Right cardiac atrium (tissue), 5 donors: ENCODE measurements at places on chromosomes 3 and 15.

- no peak for DNase-seq
These were observed 452.6 kb downstream of the ZPLD1 start for GRCh38 chr3:102887431-102887830.

DNA sequence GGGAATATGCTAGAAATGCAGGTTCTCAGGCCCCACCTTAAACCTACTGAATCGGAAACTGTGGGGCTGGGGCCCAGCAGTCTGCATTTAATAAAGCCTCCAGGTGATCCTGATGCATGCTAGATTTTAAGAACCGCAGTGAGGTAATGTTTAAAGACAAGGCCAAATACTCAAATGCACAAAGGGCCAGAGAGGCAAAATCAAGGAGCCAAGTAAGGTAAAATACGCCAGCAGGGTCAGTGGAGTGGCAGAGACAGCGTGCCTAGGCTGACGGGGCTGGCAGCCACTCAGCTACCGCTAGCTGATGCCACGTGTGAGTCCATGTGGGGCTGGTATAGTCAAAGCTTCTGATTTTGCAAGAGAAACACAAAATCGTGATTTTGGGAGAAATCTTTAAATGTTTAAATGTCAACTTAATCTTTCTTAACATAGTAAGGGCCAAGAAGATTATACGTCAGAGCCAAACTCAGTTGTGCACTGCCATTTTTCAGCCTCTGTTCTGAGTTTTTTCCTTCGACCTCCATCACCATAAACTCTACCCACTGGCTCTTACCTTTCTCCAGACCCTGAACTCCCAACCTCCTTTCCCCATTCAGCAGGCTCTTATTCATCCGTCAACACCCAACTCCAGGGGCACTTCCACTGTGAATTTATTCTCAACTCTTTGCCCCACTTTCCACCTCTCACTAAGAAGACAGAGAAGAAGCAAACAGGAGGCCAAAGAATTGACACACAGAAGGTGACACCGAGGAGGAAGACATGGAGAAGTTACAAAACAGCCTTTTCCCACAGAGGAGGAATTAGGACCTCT, 136.6 kb upstream of the RAD18 start:
- no peak for DNase-seq

- DNase-seq: peak; percentile 66
These were observed 66.2 kb upstream of the CSTA start for GRCh38 chr3:122258757-122259371.

DNA sequence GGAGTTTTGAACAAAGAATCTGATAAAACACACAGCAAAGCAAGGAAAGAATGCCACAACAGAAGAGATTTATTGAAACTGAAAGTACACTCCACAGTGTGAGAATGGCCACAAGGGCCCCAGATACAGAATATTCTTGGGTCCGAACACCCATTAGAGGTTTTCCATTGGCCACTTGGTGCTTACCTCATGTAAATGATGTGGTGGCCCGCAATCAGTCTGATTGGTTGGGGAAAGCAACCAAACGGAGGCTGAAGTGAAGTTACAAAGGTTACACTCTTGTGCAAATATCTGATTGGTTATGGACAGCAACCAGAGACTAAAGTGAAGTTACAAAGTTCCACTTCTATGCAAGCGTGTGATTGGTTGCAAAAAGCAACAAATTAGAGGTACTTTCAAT, 20.4 kb downstream of the NSUN3 start:
- DNase-seq: no peak

DNA sequence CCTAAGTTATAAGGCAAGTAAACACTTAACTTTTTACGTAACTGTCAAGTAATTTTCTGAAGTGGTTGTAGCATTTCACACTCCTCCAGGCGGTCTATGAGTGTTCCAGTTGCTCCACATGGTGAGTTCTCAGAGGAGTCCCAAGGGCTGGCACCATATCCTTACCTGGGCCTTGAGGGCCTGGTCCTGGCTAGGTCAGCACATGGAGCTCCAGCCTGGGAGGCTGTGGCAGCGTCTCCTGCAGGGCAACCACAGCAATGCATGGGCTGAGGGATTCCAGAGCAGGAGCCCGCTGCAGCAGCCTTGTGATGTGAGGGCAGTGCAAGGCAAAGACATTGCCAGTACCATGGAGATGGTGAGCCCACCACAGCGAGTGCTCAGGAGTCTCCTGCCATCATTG, 32.2 kb upstream of the LYZL4 start:
- DNase-seq: no peak

GRCh38 chr3:14203521-14204079, 25.0 kb downstream of the LSM3 start:
- DNase-seq: peak; percentile 62

DNA sequence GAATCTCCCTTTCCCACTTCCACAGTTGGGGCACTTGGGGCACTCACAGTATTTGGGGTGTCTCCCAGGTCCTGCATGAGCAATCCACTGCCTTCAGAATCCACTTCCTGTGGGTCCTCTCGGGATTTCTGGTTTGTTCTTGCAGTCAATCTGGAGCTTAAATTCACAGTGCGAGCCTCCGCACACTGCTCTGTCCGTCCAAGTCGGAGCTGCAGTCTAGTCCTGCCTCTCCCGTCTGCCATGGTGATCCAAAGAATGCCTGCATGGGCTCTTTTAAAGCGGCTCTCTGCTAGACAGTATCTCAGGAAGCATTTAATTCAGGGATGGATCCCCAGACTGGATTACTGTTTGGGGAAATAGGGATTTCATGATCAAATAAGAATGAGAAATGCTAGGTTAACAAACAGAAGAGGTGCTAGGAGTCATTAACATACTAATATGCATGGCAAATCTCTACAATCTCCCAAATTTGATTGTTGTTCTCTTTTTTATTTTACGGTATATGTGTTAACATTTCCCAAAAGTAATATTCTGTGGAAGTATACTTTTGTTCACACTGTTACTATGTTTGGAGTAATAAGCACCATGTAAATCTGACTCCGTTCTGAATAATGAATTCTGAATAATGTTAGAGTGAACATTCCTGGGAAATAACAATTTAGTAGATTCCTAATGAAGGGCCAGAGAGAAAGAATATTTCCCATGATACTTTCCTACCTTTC, 142.5 kb downstream of the HCN4 start:
- DNase-seq: peak; percentile 60

- DNase-seq: no peak
These were observed 125.0 kb upstream of the SMAD3 start for GRCh38 chr15:66940368-66940767.

GRCh38 chr15:83011271-83012075, at the start of gene C15orf40:
Gene C15orf40 (minus strand): TSS chr15:83011639. CDS start chr15:83011607, 32 bp downstream.
- peak; percentile 93 for DNase-seq

- no peak for DNase-seq
These were observed 250.2 kb downstream of the VGLL3 start for GRCh38 chr3:86740751-86741150.

DNA sequence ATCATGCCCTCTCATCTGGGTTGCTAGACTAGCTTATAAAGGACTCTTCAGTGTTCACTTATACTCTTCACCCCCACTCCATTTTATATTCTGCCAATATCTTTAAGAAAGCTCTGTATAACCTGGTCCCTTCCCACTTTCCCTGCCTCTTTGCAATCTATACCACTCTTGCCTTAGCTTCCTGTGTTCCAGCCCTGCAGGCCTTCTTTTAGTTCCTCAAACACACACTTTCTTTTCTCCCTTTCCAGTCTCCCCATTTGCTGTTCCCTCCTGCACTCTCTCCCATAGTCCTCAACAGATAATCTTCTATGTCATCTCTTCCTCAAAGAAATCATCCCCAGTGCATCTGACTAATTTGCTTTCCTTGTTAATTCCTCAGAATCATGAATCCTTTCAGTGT, 28.7 kb downstream of the SENP8 start:
- DNase-seq: no peak

GRCh38 chr15:44468709-44469385, 41.4 kb downstream of the CTDSPL2 start:
- no peak for DNase-seq

DNA sequence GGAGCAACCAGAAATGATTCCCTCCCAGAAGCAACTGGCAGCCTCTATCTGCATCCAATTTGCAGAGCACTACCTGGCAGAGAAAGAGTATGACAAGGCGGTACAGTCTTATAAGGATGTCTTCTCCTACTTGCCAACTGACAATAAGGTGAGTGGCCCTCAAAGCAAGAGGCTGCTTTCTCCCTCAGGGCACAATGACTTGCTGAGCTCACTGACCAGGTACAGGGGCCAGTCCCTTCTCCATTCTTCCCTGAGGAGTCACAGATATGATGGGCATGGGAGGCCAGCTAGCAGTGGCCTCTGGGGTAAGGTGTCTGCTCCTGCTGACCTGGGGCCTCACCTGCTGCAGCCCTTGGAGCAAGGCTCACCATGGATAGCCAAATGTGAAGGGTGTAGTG, 20.3 kb downstream of the CSRNP1 start:
- no peak for DNase-seq

DNA sequence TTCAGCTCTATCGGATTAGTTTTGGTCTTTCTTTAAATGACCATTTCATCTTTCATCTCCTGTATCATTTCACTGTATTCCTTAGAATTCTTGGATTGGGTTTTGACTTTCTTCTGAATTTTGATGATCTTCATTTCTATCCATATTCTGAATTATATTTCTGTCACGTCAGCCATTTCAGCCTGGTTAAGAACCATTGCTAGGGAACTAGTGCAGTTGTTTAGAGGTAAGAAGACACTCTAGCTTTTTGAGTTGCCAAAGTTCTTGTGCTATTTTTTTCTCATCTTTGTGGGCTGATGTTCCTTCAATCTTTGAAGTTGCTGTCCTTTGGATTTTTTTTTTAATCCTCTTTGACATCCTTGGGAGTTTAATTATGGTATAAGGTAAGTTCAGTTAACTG, 54.6 kb downstream of the STRIT1 start:
- DNase-seq: no peak

- peak; percentile 53 for DNase-seq
These were observed 29.8 kb downstream of the PLA1A start for GRCh38 chr3:119627461-119627860.

GRCh38 chr3:160482796-160483195, 33.2 kb upstream of the TRIM59 start:
- no peak for DNase-seq

DNA sequence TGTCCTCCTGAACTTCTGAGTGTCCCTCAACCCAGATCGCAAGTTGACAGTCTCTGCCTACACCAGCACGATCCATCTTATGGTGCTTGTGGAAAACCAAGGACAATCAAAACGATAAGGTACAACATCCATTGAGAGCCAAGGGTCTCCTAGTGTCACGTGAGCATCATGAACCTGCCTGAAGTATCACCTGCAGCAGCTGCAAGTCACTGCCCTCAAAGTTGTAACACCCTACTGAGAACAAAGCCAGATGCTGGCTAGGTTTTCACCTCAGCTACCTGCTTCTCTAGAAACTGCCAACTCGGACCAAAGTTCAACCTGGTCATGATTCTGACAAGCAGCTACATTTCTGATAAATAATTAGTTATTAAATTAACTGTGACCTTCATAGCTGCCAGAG, 17.5 kb downstream of the C2CD4B start:
- DNase-seq: no peak

GRCh38 chr3:20104167-20104661, 64.0 kb downstream of the KAT2B start:
- DNase-seq: no peak

- no peak for DNase-seq
These were observed 162.8 kb downstream of the CD47 start for GRCh38 chr3:107928084-107928445.

DNA sequence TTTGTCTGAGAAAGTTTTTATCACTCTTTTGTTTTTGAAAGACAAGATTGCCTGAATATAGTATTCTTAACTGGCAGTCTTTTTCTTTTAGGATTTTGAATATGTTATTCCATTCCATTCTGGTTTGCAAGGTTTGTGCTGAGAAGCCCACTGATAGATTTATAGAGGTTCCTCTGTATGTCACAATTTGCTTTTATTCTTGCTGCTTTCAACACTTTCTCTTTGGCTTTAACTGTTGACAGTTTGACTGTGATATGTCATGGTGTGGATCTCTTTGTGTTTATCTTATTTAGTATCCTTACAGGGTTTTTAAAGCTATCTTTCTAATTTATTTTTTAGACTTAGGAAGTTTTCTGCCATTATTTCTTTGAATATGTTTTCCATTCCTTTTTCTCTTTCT, 331.2 kb upstream of the ATP11B start:
- no peak for DNase-seq

- no peak for DNase-seq
These were observed 56.3 kb downstream of the BDH1 start for GRCh38 chr3:197499427-197499826.

- no peak for DNase-seq
These were observed 196.4 kb downstream of the GBE1 start for GRCh38 chr3:81565041-81565440.

- DNase-seq: peak; percentile 70
These were observed 514 bp upstream of the PPP4R2 start for GRCh38 chr3:72996121-72996472.

DNA sequence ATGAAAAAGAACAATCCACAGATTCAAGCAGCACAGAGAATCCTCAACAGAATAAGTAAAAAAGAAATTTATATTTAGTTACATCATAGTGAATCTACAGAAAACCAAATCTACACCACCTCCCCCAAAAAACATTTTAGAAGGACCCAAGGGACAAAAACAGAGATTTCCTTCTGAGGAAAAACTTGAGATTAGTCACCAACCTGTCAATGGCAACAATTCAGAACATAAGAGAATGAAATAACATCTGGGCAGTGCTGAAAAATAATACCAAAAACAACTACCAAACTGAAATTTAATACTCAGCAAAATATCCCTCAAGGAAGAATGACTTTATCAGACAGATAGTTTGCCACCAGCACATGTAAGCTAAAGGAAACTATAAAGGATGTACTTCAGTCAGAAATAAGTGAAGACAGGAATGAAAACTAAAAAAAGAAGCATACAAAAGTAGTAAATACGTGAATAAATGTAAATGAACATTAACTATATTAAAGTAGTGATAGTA, 260.7 kb downstream of the ULK4 start:
- no peak for DNase-seq

- no peak for DNase-seq
These were observed 56.3 kb upstream of the PSMD6 start for GRCh38 chr3:64079369-64080150.

DNA sequence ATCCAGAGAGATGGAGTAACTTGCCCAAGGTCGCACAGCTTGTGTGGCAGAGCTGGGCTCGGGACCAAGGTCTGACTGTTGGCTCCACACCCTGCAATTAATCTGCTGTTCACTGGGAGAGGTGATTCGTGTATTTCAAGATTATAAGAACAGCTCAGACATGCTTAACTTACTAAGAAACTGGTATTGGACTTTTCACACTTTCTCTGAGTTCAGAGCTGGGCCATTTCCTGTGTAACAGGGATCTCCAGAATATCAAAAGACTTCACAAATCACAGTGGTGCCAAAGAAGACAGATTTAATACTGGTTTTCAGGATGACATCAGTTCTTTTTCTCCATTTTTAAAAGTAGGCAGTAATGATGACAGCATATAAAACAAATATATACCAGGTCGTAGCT, 156.8 kb upstream of the UBE2E1 start:
- no peak for DNase-seq

GRCh38 chr3:5188419-5189221, 1.1 kb downstream of the EDEM1 start:
- no peak for DNase-seq

- DNase-seq: no peak
These were observed 59.1 kb downstream of the GOLIM4 start for GRCh38 chr3:168036619-168037018.
